Renal cortex interstitium (tissue), 15 donors: ENCODE measurements at places on chromosomes 3 and 15.

GRCh38 chr15:58699769-58700168, 49.7 kb downstream of the ADAM10 start:
- no peak for DNase-seq

DNA sequence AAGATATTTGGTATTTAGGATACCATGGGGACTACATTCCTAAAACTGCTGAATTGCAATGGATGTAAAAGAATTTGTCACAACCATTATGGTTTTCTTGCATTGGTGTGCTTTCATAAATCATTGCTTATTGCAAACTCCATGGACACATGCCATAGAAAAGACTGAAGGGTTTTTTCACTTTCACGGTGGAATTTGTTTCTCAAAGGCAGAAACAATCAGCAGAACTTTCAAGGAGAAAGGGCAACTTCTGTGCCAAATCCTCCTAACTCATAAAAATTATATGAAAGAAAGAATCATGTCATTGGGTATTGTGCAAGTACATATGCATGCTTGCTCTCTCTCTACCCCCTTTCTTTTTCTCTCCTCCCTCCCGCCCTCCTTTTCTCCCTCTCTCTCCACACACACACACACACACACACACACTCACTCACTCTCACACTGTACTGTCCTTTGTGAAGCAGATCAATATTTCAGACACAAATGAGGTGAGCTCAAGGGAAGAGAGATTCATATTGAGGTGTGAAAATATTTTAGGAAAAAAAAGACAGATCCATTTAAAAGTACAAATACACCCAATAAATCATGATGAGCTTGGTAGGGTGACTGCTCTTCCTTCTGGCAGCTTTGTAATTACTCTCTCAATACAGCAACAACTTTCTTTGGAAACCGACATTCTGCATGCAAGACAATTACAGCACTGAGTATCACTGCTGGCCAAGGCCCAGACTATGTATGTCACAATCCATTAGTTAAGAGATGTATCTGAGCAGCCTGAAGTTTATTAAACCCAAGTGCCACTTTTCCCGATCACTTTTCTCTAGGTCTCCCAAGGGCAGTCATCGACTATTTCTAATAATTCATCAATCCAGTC, 492.6 kb downstream of the TUSC7 start:
- DNase-seq: no peak

- DNase-seq: peak; percentile 25
Observed at GRCh38 chr3:70064194-70064779, 64.8 kb downstream of the SAMMSON start.

- no peak for DNase-seq
Observed at GRCh38 chr3:126340081-126340511, 17.1 kb downstream of the KLF15 start.

DNA sequence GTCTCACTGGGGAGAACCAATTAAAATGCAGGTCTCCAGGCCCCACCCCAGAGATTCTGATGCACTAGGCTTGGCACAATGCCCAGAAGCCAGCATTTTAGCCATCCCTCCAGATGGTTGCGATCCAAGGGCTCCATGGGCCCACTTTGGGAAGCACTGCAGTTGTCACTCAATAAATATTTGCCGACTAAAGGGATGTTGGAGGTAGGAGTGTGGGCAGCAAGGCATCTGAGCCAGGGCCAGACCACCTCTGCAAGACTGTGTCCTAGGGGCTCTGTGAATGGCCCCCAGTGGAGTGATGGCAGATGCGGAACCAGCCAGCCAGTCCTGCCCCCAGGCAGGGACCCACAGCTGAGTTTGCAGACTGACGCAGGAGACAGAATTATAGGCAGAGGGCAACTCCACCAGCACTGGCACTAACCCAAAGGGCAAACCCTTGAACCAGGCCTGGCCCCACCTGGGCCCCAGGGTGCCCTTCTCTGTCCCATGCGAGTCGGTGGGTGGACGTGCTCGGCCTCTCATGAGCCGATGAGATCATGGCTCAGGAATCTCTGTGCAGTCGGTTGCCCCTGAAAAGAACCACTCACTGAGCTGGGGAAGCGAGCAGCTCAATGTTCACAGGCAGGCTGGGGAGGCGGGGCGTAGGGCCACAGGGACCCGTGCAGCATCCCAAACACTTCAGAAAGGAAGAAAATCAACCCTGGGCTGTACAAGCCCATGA, 49.7 kb downstream of the SEMA5B start:
- peak; percentile 73 for DNase-seq

DNA sequence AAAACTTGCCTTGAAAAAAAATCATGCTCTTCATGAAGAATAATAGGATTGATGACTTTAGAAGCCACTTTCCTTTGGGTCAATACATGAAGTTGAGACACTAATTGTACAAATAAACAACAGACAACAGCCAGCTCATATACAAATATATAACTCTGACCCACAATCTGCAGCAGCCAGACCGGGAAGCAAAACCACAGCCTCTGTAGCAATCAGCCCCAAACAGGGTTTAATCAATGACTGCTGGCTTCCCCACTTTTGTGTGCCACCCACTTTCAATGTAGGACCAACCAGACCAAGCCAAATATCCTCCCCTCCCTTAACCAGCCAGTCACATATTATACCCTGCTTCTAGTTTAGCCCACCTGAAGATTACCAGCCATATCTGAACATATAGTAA, 39.0 kb downstream of the IFT57 start:
- DNase-seq: no peak

DNA sequence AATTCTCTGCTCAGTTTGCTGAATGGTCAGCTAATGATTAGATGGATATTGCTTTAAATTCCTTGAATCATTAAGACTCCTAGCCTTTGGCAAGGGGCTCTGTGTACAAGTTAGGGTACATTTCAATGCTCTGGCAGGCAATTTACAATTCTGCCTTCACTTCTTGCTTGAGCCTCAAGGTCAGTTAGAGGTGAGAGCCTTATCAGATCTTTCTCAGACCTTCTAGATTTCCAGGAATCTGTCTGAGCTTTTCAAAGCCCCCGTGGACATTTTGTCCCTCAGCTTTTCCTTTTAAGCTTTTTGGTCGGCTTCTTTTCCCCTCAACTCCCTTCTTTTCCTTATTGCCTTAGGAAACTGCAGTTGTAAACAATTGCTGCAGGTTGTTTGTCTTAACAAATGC, 34.7 kb downstream of the TGM4 start:
- DNase-seq: no peak

DNA sequence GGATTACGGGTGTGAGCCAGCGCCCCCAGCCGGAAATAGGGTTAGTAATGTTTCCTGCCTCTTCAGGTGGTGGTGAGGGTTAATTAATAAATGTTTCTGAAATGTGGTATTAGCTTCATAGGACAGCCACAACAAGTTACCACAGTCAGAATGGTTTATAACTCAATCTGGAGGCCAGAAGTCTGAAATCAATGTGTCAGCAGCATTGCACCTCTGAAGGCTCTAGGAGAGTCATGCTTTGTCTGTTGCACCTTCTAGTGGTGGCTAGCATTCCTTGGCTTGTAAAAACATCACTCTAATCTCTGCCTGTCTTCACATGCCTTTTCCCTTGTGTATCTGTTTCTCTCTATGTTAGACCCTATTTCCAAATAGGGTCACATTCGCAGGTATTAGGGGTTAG, 7.8 kb upstream of the RPSA start:
- no peak for DNase-seq

GRCh38 chr3:69944931-69945493, 54.5 kb upstream of the SAMMSON start:
- DNase-seq: no peak

- no peak for DNase-seq
Observed at GRCh38 chr3:190435618-190436017, 14.1 kb downstream of the TMEM207 start.
